ENCODE measurements at places on chromosomes 6 and 20. TPM values are rescaled to one million over a fixed set of nuclear protein-coding genes. Genes with fewer than 3 reads are reported as not detected.

GRCh38 chr6:117552618-117553017 lies 49.7 kb downstream of the GOPC start:
- no peak for DNase-seq

DNA sequence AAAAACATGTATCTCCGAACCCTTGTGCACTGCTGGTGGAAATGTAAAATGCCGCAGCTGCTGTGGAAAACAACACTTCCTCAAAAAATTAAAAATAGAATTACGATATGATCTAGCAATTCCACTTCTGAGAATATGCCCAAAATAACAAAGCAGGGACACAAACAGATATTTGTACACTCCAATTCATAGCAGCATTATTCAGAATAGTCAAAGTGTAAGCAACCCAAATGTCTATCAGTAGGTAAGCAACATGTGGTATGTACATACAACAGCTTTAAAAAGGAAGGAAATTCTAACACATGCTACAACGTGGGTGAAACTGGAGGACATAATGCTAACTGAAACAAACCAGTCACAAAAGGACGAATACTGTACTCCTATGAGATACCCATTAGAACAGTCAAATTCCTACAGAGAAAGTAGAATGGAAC lies 5.7 kb upstream of the RAB5IF start:
- DNase-seq = no peak

- peak; percentile 69 for DNase-seq
These were observed 26.1 kb downstream of the RRBP1 start for GRCh38 chr20:17655865-17656479.

- DNase-seq = no peak
These were observed 172.7 kb downstream of the TTLL2 start for GRCh38 chr6:167497428-167498056.

GRCh38 chr6:34866509-34866908 lies 21.3 kb downstream of the TAF11 start:
- DNase-seq = no peak

Gene RUNX2
- total RNA-seq = 2.1 TPM

Gene MDFI
- 3.3 TPM for total RNA-seq

Gene FOXS1
- not detected for total RNA-seq

Gene IYD
- total RNA-seq = not detected

All from fibroblast of lung (primary cell).